CD4-positive, alpha-beta T cell treated with Interleukin-6 at 100 ng/mL for 8 hours (primary cell): ENCODE measurements at places on chromosomes 7 and 10.

GRCh38 chr10:28317760-28318159 is 14.9 kb upstream of the MPP7 start:
- DNase-seq: no peak

DNA sequence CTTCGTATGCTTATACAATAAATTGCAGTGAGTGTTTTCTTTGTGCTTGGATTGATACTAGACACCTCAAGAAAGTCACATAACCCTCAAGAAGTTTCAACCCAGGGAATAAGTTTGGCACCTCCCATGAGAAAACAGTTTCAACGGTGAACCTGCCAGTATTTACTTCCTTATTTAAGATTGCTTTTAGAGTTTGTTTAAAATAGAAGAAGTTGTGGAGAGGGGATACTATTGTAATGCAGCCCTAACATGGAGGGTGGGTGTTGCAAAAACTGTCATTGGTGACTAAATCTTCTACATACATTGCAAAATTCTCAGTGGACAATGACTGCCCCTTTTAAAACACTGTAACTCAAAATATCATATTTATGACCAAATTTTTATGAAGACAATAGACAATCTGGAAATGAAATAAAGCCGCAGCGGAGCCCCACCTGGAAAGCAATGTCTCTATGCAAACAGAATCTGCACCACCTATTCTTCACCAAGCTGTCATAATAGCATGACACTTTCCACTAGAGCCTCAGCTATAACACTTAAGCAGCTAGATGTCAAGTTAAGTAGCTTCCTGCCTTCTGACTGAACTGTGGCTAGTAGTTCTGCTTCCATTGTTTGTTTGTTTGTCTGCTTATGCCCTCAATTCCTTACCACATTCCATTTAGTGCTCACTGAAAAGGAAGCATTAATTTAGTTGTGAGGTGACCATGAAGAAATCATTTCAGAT is 98.2 kb downstream of the MDFIC start:
- DNase-seq: no peak

DNA sequence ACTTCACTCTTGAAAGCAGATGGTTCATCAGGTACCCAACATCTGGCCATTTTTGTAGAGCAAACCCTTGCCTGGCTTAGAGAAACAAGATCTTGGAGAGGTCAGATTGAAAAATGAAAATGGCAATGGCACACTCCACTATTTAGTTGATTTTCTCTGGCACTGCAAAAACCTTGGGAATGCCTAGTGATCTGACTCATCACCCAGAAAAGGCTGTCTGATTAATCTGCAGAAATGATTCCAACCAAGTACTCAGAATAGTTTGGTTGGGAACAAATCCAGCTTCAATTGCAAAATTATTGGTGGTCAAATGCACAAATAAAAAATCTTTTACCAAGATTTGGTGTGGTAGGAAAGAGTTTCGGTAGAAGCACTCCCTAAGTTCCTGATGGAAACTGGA is 351.2 kb downstream of the PHTF2 start:
- no peak for DNase-seq

GRCh38 chr7:33070277-33070676 is 7.7 kb upstream of the NT5C3A start:
- DNase-seq: no peak

- no peak for DNase-seq
Observed at GRCh38 chr10:117163061-117163953, 25.2 kb upstream of the VAX1 start.

DNA sequence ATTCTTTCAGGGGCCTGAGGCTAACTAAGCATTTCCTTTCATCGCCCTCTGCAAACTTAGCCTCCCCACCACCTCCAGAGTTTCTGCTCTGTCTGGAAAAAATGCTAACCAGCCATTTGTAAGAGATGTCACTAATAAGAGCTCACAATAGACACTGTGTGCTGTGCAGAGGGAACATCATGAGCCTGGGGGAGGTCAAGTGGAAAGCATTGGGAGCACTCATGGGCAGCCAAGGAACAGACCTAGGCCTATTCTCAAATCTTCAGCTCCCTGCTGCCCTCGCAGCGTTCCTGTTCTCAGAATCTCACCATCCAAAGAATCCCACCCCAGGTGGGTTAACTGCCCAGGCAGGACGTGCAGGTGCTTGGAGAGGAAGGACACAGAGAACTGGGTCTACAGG is 27.1 kb upstream of the GPAM start:
- DNase-seq: no peak

- DNase-seq: no peak
Observed at GRCh38 chr10:106609470-106610266, 554.8 kb downstream of the SORCS1 start.

GRCh38 chr10:15140698-15141097 is 27.8 kb downstream of the NMT2 start:
- DNase-seq: no peak

DNA sequence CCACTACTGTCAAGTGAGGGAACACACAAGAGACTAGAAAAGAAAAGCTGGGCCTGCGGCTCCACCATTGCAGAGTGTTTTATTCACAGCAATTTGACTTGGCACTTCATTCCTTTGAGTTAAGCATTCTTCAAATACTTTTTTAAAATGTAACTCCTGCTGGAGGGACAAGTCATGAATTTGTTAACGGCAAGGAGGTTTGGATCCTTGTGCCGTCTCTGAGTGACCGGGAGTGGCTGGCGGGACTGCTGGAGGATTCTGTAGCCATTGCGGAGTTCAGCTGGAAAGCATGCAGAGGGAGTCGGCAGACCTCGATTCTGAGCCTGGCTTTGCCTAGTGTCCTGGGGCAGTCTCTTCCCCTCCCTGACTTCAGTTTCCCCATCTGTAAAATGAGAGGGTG is 9.8 kb downstream of the HSPA12A start:
- DNase-seq: no peak

- no peak for DNase-seq
Observed at GRCh38 chr10:48885376-48885775, 54.3 kb downstream of the LRRC18 start.

DNA sequence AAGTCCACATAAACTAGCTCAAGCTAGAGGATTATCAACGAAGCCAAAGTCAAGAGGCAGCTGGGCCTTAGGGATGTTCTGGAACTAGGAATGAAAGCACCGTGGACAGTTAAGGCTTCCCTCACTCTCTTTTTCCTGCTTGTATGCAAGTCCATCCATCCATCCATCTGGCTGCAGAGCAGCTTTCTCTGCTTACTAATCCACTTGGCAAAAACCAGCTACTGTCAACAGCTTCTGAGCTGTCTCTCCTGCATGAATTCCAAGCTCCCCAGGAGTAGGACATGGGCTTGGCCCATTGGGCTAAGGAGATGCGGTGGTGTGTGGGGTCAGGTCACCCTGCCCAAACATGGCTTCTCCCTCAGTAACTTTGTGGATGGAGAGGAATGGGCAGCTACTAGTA is 66.2 kb downstream of the NAMPT start:
- DNase-seq: no peak

DNA sequence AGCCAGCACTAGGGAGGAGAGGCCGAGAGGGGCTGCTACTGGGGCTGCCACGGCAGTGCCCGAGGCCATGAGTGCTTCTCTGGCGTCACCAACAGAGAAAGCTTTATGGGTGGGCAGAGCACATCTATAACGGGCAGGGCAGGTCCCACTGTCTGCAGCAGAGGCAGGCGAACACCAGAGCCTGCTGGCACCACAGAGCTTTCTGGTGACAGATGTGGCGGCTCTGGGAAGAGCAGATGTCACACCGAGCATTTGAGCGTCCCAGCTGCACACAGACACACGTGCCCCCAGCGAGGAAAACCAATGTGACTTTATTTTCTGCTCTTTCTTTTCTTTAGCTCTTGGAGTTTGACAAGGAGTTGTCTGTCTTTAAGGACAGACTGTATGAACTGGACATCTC is 20.5 kb downstream of the NKX6-2 start:
- DNase-seq: no peak

- no peak for DNase-seq
Observed at GRCh38 chr10:93899109-93899508, 5.3 kb downstream of the SLC35G1 start.

DNA sequence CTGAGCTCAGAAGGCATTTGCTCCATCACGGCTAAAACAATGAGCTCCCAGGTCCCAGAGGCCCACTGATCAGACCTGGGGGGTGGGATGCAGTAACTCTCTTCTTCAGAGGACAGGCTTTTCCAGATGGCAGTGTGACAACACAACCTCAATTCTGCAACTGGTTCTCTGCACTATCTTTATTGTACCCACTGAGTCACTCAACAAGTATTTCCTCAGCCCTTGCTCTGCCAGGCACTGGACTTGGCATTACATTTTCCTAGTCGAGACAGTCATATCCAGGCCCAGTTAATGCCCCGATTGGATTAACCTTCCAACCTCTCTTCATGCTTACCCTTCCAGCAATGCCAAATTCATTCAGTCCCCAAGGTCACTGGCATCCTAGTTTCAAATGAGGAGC is 72.6 kb downstream of the JAZF1 start:
- DNase-seq: no peak

DNA sequence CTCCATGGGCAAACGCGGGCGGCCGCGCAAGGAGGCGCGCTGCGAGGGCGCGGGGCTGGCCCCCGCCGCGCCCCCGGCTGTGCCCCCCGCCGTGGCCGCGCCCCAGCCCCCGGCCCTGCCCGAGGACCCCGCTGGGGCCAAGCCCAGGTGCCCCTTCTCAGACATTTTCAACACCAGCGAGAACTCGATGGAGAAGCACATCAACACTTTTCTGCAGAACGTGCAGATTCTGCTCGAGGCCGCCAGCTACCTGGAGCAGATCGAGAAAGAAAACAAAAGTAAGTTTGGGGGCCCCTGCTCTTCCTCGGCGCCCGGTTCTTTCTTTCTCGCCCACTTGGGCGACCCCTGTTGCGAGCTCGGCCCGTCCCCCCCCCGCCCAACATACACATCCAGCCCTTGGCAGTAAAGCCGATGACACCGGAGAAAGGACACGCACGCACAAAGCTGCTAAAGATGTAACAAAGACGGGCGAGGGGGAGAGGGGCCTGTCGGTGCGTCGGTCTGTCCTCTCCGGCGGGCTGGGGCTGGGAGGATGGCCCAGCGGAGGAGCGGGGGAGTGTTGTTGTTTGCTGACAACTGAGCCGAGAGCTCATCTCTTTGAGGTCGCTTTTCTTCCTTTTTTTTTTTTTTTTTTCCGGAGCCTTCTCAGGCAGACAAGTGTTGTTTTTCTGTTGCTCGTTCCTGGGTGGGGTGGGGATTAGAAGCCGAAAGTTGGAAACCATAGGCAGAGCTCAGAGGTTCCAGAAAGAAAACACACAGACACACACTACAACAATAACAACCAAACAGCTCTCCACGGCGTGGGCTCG is 604 bp downstream of the MXI1 start:
- DNase-seq: peak; percentile 55

DNA sequence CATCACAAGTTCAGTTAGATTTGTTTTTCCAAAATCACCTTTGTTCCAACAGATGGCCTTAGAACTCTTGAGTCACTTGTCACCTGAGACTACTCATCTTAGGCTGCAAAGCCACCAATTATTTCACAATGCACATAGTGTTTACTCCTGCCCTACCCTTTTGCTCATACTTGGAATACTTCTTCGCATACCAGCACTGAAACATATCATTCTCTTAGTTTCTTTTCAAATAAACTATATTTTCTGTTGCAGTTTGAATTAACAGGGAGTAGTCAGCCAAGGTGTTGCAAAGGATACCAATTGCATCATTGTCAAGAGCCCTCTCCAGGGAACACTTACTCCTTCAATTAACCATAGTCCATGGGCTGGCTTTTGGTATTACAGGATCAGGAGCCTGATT is 71.0 kb downstream of the CASD1 start:
- DNase-seq: no peak

DNA sequence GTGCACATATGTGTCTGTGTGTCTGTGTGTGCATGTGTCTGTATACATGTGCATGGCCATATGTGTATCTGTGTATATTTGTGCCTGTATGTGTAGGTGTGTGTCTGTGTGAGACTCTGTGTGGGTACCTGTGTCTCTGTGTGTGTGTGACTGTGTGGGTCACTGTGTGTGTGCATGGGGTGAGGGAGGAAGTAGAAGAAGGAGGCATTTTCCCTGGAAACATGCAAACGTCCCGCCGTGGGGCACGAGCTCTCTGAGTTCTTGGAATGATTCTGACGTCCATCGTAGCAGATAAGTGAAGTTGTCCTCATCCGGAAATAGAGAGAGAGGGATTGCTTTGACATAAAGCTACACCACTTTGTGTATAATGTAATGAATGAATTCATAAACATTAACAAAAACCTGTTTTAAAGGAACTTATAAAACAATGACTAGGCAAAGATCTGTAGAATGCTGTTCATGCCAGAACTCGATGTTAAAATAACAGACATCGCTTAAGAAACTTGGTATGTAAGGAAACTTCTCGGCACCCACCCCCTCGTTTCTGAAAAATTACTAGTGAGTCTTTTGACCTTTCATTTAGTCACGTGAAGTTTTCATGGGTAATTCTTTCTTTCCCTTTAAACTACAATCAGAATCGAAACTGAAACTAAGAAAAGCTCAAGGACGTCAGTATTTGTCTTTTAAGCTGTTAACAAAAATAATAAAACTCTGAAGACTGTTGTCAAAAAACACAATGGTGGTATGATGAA is 43.6 kb upstream of the KLF6 start:
- DNase-seq: peak; percentile 51

GRCh38 chr10:62873866-62874265 is 57.7 kb upstream of the EGR2 start:
- DNase-seq: no peak

- no peak for DNase-seq
Observed at GRCh38 chr7:48170506-48170905, 752 bp upstream of the ABCA13 start.

- DNase-seq: no peak
Observed at GRCh38 chr7:22256541-22257096, 100.3 kb downstream of the RAPGEF5 start.

GRCh38 chr10:95242581-95243317 is 48.1 kb downstream of the PDLIM1 start:
- no peak for DNase-seq

- no peak for DNase-seq
Observed at GRCh38 chr10:75598998-75599397, 167.6 kb downstream of the LRMDA start.

DNA sequence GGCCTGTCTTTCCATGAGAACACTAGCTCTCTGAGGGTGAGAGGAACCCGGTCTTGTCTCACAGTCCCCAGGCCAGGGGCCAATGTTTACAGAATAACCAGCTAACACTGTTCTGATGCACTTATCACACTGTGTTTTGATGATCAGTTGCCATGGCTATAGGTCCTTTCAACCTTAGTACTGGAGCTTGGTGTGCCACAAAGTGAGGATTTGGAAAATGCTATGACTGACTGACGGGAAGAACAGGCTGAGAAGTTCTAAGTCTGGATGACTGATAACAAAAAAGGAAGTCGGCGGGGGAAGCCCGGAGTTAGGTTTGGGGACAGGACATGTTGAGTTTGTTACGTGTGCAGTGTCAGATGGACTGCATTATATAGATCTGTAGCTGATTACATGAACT is 141.8 kb downstream of the CTTNBP2 start:
- DNase-seq: no peak

- DNase-seq: no peak
Observed at GRCh38 chr10:99487125-99487807, 45.5 kb upstream of the NKX2-3 start.

- no peak for DNase-seq
Observed at GRCh38 chr10:88890681-88891381, 10.8 kb downstream of the STAMBPL1 start.
